Glutamatergic neuron (in vitro differentiated cells): ENCODE measurements at places on chromosomes 2 and 18.
A peak's percentile ranks its signal among the peaks of the same experiment; 100 is the strongest.

- DNase-seq, result no peak
Measured at GRCh38 chr2:45862843-45863242, 211.4 kb downstream of the PRKCE start.

DNA sequence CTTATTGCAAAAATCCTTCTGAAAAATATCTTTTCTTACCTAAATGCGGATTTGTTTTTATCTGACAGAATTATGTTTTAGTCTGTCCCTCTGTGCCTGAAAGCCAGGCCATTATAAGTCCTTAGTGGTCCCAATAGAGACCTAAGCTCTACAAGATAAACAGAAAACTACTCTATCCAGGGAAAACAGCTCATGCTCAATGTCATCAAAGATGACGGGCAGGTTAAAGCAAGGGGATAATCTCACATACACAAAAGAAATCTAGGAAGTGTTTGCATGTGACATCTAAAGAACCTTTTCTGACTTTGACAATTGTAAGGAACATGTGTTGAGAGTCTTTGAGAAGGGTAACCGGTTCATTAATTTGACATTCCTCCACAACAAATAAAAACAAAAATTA lies 741.1 kb upstream of the ID2 start:
- DNase-seq, result no peak

DNA sequence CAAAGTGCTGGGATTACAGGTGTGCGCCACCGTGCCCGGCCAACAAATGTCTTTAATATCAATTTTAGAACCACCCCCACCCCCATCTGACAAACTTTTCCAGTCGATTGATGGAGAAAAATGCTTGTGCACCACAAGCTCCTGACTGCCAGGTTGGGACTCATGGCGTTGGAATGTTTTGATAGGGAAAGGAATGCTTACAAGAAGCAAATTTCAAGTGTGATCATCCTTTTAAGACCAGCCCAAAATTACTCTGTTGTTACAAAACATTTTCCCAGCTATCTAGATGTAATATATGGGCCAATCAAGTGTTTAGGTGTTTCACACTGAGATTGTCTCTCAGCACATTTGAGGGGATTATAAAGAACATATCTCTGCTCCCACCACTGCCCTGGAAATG lies 45.2 kb downstream of the UBXN4 start:
- no peak for DNase-seq

GRCh38 chr18:58847383-58848071 lies 17.1 kb upstream of the ZNF532 start:
- DNase-seq, result peak; percentile 56

GRCh38 chr2:3498783-3499394 lies 20.4 kb downstream of the ADI1 start:
- no peak for DNase-seq

GRCh38 chr2:234661175-234661574 lies 164.3 kb upstream of the ARL4C start:
- DNase-seq, result peak; percentile 52

- DNase-seq, result no peak
Measured at GRCh38 chr18:28065031-28065792, 111.7 kb downstream of the CDH2 start.

GRCh38 chr2:207766697-207767460 lies 2.8 kb downstream of the FZD5 start:
- no peak for DNase-seq

DNA sequence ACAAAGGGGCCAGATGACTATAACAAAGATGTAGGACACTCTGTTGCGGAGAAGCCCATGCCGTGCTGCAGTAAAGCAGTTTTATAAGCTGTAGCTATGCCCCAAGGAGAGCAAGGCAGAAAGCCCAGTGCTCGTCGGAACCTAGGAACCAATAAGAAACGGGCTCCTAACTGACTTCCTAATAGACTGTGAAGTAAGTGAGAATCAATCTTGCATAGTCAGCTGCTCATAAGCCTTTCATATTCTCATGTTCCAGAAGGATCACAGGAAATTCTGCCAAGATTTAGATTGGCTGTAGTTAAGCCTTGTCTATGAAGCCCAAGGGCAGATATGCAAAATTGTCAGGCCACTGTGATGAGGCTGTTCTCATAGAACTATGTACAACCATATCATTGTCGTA lies 98.4 kb downstream of the RTTN start:
- DNase-seq, result no peak

- DNase-seq, result no peak
Measured at GRCh38 chr2:105254531-105255210, 13.1 kb downstream of the GPR45 start.

DNA sequence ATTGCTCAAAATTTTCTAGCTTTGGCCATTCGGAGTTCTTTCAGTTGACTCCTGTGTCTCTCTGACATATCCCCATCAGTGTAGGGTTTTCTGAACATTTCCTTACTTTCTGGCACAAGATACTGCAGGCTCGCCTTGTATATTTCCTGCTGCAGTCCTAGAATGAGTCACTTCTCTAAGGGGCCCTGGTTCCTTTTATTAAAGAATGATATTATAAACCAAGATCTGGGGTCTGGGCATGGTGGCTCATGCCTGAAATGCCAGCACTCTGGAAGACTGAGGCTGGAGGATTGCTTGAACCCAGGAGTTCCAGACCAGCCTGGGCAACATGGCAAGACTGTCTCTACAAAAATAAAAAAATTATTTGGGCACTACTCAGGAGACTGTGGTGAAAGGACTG lies 3.0 kb upstream of the RPL37A start:
- no peak for DNase-seq

DNA sequence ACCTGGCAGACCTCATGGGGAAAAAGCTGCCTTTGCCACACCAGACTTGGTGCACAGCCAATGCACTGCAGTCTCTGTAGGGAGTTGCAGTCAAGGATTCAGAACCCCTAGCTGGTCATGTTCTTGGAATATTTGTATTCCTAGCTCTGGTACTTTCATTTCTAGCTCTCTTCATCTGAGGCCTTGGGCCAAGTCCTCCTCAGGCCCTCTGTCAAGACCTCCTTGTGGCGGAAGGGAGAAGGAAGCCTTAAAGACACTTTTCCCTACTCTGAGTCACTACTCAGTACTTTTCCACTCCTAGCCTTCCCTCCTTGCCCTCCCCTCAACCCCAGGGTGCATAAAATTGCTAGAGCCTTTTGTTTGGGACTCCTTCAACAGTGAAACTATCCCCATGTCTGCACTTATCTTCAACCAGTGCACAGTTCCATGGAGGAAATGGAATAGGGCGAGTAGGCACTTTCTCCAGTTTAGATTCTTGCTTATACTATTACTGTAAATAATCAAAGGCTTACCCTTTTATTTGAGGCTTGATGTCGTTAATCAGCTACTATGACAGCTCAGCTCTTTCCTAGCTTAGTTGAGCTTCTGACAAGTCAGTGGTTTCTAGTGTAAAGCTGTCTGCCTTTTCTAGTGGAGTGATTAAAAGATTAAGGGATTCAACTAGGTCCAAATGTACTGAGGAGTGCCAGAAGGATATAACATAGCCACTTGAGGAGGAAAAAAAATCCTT lies 15.8 kb downstream of the M1AP start:
- no peak for DNase-seq

GRCh38 chr2:157894694-157895435 lies 18.7 kb upstream of the ACVR1 start:
- DNase-seq, result no peak

- DNase-seq, result no peak
Measured at GRCh38 chr2:237411683-237412423, 2.1 kb downstream of the COL6A3 start.

GRCh38 chr2:120712180-120712681 lies 23.4 kb upstream of the GLI2 start:
- DNase-seq, result peak; percentile 31

- no peak for DNase-seq
Measured at GRCh38 chr2:30267161-30267975, 36.0 kb downstream of the LBH start.

- no peak for DNase-seq
Measured at GRCh38 chr2:144548532-144549191, 28.7 kb upstream of the ZEB2 start.

DNA sequence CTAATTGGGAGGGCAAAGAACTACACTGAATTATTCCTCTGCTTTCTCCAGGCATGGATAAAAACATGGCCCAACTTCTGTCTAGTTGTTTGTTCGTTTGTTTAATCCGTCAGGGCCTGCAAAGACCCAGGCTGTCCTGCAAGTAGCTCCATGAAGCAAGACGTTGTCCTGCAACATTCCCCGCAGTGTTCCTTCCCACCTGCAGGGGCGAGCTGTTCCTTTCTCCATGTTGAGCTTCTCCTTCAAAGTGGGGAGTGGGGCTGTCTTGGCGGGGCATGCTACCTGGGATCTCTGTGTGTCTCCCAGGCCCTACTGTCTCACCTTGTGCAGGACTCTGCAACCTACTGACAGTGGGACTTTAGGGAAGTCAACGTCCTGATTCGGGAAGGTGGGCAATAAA lies 264.0 kb upstream of the SMIM21 start:
- DNase-seq, result no peak

DNA sequence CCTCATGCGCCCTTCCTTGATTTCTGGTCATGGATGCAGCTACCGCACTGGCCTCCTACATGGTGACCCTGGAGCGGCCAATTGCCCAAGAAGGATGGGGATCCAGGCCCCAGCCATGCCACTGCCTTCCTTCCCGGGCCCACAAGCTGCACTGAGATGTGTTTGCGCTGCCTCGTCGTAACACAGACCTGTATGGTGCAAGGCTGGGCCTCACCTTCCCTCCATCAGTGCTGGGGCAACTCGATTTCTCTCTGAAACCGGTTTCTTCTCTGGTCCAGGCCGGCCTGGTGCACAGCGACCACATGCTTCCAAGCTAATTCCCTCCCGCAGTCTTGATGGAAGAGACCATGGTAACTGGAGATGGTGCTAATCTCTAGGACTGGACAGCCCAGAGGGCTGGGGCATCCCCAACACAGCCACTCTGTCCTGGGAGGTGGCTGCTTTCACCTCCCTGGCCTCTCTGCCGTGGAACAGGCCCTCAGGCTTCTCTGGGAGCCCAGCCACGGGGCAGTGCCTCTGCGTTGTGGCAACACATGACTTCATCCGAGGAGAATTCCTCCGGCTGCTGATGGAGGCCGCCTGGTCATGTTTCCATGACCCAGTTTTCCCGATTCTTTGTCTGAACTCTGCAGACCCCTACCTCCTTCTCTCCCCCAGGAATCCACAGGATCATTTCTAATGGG lies 184.2 kb downstream of the GLI2 start:
- no peak for DNase-seq

GRCh38 chr18:54387631-54388030 lies 29.9 kb downstream of the C18orf54 start:
- DNase-seq, result no peak

- no peak for DNase-seq
Measured at GRCh38 chr2:149160701-149161217, 122.3 kb downstream of the LYPD6B start.
